ENCODE measurements at places on chromosomes 7 and 10.

DNA sequence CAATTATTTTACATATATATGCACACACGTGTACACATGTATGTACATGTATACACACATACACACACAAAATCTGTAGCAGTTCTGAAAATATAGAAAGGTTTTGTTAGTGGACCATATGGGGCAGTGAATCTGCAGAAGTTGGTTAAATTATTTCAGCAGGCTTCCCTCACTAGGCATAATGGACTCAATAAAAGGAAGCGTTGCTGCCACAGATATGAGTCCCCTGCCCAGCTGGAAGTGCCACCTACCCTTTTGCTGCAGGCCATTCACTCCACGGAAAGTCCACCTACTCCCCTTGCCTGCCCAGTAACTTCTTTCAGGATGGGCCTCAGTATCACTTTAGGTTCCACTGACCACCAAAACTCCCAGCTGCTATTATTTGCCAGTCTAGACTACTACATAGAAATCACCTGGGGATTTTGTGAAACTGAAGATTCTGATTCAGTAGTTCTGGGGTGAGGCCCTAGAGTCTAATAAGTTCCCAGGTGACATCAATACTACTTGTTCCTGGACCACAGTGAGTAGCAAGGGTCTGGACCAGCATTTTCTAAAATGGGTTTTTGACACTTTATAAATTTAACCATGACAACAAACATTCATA lies 29.3 kb upstream of the CROT start:
- DNase-seq, result no peak

GRCh38 chr7:143902332-143902899 lies 440 bp upstream of the TCAF1 start:
- DNase-seq, result no peak

- DNase-seq, result no peak
These were observed 954.7 kb upstream of the GHITM start for GRCh38 chr10:83184641-83185040.

DNA sequence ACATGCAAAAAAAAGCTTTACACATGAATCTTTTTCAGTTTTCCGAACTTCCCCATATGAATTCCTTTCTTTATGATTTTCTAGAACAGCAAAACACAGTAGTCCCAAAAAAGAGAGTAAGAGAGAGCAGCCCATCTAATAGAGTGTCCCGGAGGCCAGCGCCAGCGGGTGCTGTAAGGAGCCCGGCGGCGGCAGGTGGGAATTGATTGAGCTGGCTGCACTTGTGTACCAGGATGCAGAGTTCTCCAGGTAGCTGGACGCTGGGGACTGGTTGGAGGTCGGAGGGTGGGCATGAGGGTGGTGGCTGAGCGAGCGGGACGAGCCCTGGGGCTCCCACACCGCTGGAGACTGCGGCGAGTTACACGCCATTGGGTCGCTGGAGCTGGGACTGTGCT lies 4.0 kb downstream of the DLX5 start:
- DNase-seq, result no peak

DNA sequence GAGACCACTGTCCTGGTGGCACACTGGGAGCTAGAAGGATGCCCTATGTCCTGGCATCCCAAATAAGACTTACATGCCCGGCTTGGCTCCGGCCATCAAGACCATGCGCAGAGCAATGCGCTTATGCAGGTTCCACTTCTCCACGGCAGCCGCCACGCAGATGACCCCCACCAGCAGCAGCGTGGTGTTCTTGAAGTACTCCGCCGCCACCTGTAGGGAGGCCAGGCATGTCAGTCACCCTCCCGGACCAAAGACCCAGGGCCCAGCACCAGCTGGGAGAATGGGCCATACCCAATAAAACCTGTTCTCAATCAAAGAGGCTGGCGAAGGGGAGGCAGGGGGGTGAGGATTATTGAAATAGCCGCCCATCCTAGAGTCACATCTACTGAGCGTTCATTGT lies 19.9 kb downstream of the SLC13A4 start:
- DNase-seq, result no peak

DNA sequence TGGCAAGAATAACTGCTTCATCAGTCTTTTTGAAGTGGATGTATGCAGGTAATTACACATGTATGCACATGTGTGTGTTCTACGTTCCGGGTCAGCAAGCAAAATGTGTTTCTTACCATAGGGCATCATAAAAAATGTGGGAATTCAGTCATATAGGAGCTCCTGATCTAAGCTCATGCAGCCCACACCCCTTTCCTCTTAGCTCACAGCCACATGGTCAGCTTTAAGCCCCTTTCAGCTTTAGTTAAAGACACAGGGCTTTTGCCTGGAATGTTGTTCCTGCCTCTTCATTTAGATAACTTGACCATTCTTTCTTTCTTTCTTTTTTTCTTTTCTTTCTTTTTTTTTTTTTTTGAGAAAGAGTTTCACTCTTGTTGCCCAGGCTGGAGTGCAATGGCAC lies 258.1 kb downstream of the RPS24 start:
- DNase-seq, result no peak

- no peak for DNase-seq
These were observed 1259.7 kb downstream of the TYW1 start for GRCh38 chr7:68256295-68256694.

DNA sequence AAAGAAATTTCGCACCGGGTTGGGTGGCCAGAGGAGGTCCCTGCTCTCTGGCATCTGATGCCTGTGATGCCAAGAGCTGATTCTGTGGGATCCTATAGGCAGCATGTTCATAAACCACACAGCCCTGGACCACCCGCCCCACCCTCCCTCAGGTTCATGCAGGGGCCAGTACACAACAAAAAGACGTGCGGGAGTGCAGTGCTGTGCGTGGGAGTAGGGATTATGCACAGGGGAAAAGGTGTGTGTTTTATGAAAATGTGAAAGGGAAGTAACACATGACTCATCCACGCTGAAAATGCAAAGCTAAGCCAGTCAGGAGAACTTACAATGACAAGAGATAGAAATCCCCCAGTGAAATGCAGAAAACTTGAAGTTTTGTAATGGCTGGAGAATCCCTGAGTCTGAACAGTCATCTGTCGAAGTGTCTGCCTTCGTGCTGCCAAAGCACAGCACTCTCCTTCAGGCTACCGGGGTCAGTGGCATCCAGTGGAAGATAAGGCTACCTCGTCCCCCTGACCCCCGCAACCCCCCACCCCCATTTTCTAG lies 1.1 kb downstream of the KIAA1217 start:
- DNase-seq, result peak; percentile 26

- no peak for DNase-seq
These were observed 285.4 kb downstream of the SNX13 start for GRCh38 chr7:17654940-17655339.

DNA sequence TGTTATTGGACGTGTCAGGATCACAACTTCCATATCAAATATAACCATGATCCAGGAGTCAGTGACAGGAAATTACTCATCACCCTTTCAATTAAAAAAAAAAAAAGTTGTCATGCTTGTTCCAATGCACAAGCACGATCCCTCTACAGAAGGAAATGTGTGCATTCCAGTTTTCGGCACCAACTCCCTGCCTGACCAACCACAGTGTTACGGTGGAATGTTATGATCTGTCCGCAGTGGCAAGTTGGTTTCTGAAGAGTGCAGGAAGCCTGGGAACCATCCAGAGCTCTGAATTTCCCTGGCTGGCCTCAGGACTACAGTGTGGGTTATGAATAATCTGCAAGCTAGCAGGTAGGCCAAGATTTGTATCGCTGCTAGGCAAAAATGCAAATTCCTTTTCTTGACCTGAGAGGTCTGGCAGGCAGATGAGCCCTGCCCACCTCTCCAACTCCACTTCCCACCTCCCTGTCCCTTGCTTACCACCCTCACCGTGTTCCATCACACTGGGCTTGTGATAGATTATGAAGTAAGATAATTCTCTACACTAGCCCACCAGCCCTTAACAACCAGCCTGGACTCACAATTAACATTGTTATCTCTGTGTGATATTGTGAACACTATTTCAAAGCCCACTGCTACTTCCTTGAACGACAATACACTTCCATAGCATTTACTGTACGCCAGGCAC lies 20.4 kb downstream of the FRMPD2 start:
- DNase-seq, result no peak

DNA sequence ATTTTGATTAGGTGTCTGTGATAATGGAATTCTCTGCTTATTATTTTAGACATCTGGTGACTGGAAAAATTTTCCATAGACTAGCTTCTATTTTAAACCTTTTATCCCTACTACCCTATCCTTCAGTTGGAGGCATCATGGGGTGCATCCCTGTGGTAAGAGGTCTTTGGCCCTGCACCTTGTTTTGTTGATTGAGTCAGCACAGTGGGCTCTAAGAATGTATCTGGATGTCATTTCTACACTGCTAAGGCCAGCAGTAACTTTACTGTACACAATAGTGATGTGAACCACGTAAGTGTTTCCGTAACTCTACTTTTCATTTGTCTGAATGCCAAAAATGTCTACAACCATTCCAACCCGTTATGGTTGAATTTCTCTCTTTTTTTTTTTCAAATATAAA lies 75.6 kb downstream of the ADAM22 start:
- DNase-seq, result no peak

DNA sequence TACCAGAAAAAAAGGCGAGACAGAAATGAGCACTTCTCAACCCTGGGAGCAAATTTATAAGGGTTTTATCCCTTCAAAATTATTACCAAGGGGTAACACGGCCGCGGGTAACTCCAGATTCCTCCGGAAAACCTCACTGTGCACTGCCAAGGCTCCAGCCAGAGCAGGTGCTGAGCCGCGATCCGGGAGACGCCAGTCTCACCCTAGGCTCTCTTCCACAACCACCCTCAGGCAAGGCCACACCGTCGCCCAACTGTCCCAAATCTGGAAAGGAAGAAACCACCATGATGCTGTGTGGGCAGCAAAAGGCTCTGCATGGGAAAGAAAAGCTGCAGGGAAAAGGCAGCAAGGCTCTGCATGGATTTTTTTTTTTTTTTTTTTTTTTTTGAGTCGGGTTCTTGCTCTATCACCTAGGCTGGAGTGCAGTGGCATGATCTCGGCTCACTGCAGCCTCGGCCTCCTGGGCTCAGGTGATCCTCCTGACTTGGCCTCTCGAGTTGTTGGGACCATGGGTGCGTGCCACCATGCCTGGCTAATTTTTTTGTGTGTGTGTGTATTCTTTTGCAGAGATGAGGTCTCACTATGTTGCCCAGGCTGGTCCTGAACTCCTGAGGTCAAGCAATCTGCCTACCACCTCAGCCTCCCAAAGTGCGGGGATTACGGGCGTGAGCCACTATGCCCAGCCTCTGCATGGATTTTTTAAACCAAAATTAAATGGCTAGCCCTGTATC lies 39.0 kb downstream of the MAD1L1 start:
- no peak for DNase-seq

DNA sequence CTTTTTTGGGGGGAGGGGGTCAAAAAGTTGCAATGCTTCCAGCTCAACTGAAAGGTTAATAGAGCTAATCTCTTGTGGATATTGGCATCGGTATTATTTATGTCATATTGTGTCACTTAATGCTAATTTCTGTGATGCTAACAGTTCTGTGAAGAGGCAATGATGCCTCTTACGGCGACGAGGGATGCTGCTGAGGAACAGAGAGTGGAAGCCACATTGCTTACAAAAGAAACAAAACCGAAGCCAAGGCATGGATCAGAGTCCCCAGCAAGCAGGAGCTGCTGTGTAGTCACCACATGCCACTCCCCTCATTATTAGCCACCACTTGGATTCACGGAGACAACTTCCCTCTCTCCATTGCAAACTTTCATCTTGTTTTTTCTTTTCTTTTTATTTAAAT lies 536.5 kb upstream of the MGMT start:
- no peak for DNase-seq

DNA sequence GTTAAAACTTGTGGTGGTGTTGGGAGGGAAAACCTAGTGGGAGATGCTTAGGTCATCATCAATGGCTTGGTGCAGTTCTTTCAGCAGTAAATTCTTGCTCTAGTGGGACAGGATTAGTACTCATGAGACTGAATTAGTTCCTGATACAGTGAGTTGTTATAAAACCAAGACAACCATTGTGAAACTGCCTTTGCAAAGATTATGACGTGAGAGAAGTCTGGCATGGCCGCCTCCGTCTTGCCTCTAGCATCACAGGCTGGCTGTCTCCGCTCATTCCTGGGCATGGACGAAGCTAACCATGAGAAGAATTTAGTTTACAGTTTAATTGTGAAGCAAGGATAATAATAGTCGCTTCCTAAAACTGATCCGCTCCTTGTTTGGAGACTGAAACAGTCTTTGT lies 186.4 kb downstream of the KIF20B start:
- DNase-seq, result no peak

GRCh38 chr7:110977127-110977737 lies 113.7 kb upstream of the LRRN3 start:
- DNase-seq, result no peak

DNA sequence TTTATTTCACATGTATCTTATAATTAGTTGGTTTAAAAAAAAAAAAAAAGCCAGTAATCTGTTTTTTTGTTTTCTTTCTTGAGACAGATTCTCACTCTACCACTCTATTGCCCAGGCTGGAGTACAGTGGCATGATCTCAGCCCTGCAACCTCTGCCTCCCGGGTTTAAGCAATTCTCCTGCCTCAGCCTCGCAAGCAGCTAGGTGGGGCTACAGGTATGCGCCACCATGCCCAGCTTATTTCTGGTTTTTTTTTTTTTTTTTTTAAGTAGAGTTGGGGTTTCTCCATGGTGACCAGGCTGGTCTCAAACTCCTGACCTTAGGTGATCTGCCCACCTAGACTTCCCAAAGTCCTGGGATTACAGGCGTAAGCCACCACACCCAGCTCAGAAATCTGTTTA lies 34.1 kb upstream of the CAPZA2 start:
- DNase-seq, result no peak

DNA sequence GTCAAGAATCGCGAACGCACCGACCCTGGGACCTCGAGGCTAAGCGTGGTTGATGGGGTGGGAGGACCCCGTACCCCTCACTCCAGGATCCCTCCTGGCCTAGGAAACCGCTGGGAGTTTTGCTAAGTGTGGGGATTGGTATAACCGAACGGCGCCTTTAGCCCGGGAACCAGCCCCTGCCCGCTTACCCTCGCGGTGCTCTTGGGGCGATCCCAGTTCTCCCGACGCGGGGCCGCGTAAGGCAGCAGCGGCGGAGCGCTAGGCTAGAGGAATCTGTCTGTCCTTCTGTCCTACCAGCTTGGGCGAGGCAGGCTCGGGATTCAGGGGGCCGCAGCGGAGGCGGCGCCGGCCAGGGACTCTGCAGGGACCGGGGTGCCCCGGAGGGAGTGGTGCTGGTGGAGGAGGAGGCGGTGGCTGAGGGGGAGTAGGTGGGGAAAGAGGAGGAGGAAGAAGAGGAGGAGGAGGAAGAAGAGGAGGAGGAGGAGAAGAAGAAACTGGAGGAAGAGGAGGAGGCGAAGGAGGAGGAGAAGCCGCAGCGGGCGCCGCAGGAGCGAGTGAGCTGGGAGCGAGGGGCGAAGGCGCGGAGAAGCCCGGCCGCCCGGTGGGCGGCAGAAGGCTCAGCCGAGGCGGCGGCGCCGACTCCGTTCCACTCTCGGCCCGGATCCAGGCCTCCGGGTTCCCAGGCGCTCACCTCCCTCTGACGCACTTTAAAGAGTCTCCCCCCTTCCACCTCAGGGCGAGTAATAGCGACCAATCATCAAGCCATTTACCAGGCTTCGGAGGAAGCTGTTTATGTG lies 439 bp upstream of the EMX2 start:
- no peak for DNase-seq

DNA sequence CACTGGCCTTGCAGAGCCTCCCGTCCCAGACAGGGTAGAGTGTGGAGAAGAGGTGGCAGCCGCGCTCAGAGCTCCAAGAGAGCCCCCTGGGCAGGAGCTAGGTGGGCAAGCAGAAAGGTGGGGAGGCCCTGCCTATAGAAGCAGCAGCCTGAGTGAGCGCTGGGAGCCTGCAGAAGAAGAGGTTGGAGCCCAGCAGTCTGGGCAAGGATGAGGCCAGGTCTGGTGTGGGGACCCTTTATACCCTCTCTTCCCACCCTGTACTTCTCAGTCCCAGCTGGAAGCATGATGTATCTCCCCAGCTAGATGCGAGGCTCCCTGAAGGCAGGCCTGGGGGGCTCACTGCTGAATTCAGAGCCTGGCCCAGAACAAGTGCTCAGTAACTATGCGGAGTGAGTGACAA lies 44.5 kb upstream of the ZMIZ1 start:
- no peak for DNase-seq
